ENCODE measurements at places on chromosomes 4 and X. TPM values are rescaled to one million over a fixed set of nuclear protein-coding genes. Genes with fewer than 3 reads are reported as not detected.

Gene CENPVL3
- 5.4 TPM for total RNA-seq

Gene MID1
- total RNA-seq, result 32.5 TPM

Gene ZFP92
- total RNA-seq, result 0.38 TPM

Gene PSAPL1
- 0.38 TPM for total RNA-seq

Gene RHOXF2B
- total RNA-seq, result not detected

Gene LIMCH1
- total RNA-seq, result 12.7 TPM

Gene SLC6A14
- total RNA-seq, result 0.51 TPM
